ENCODE measurements at places on chromosomes 4 and X. TPM values are rescaled to one million over a fixed set of nuclear protein-coding genes. Genes with fewer than 3 reads are reported as not detected.
A peak's percentile ranks its signal among the peaks of the same experiment; 100 is the strongest.

DNA sequence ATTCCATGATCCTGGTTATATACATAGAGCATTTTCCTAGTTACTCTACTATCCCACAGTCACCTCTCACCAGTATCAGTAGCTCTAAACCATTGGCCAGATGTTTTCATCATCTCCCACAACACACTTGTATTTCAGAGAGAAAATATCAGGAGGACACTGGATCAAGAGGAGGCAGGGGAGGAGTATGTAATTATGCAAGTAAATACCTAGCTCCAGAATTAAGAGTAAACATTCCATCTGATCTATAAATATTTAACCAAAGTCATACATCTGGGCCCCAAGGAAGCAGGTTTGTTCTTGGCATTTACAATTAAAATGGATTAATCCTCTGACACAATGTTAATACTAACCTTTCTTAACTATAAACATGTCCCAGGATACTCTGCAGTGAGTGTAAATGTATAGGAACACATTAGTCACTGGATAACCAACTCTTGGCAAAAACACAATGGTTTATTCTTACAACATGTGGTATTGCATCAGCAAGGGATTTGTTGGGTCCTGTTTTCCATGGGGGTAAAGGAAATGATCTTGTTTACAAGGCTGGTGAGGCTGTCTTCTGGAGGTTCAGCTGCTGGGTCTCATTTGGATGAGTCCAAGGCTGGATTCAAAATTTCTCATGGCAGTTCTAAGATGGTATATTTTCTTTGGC lies 170.1 kb downstream of the ATG4A start:
- no peaks in the 10 kb centered on the region for H3K36me3 ChIP-seq
- H3K4me1 ChIP-seq, result no peaks in the 10 kb centered on the region
- H3K4me3 ChIP-seq, result no peak overlapping the region
- no peak for DNase-seq
- no peak overlapping the region for H3K27ac ChIP-seq

DNA sequence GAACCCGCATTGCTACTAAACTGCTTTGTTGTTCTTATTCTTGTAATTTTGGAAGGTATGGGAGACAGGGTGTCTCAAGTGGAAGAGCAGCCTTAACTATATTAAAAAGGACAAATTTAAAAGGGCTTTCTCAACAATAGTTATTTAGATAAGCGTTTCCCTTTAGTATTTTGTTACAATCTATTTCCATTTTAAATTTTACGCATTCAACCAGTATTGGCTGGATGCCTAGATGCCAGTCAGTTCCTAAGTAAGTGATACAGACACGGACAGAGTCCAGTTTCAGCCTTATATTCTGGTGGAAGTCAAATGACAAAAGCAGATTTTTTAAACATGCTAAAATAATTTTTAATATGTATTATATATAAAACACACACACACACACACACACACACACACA lies 28.3 kb downstream of the FAT1 start:
- H3K4me1 ChIP-seq, result peaks cover 17% of the 10 kb centered on the region
- no peak for DNase-seq
- no peaks in the 10 kb centered on the region for H3K36me3 ChIP-seq
- no peaks in the 10 kb centered on the region for H3K27me3 ChIP-seq

DNA sequence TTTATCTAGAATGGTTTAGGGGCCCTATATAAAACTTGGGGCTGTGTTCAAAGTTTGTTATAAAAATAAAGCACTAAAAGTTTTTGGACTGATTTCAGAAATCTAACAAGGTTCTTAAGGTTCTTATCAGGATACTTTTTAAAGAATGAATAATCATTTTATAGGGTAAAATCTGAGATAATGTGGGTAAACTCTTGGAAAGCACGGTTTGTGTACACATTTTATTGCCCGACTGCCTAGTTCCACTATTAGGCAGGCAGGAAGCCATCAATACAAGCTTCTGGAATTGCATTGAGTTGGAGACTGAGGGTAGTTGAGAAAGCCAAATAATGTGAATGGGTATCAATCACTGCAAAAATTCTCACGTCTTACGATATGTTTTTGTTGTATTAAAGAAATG lies 331.0 kb upstream of the PITX2 start:
- H3K4me1 ChIP-seq, result no peaks in the 10 kb centered on the region
- H3K4me3 ChIP-seq, result no peak overlapping the region
- H3K27ac ChIP-seq, result no peak overlapping the region
- H3K27me3 ChIP-seq, result no peaks in the 10 kb centered on the region
- DNase-seq, result no peak

GRCh38 chr4:77332696-77333270 lies 175.8 kb downstream of the CCNG2 start:
- no peak overlapping the region for H3K27ac ChIP-seq
- no peaks in the 10 kb centered on the region for H3K27me3 ChIP-seq
- no peaks in the 10 kb centered on the region for H3K36me3 ChIP-seq
- H3K4me1 ChIP-seq, result no peaks in the 10 kb centered on the region

GRCh38 chr4:47640911-47641310 lies 155.8 kb downstream of the ATP10D start:
- no peaks in the 10 kb centered on the region for H3K36me3 ChIP-seq
- H3K27ac ChIP-seq, result no peak overlapping the region
- no peaks in the 10 kb centered on the region for H3K4me1 ChIP-seq
- DNase-seq, result no peak
- no peak overlapping the region for H3K4me3 ChIP-seq

DNA sequence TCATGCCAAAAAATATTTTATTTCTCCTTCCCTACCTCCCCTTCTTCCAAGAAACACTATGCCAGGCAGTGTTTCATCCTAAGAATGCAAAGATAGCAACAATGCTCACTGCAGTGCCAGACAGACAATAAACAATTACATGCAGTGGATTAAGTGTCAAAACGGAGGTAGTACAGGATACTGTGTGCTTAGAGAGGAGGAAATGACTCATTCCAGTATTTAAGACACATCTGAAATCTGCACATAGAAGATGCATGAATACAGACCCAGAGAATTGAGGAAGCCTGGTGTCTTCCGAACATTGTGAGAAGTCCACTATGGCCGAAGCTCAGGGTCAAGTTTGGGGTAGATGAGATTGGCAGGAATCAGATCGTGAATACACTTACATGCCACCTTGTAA lies 326.4 kb downstream of the PPP3CA start:
- no peaks in the 10 kb centered on the region for H3K27me3 ChIP-seq
- no peak overlapping the region for H3K4me3 ChIP-seq
- DNase-seq, result no peak
- H3K4me1 ChIP-seq, result no peaks in the 10 kb centered on the region
- H3K36me3 ChIP-seq, result no peaks in the 10 kb centered on the region
- no peak overlapping the region for H3K27ac ChIP-seq

DNA sequence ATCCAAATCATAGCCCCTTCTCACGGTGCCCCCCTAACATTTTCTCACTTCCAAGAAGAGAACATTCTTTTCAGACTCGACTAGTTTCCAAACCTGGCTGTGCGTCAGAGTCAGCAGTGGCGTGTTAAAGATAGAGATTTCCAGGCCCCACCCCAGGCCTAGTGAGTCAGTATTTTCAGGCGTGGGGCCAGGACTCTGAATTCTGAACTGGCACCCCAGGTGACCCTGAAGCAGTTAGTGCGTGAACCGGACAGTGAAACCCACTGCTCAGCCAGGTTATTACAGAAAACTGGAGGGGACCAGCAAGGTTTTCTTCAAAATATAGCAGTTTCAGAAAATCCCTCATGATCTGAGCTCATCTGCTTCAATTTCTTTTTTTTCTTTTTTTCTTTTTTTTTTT lies 35.0 kb upstream of the BCOR start:
- no peak overlapping the region for H3K27ac ChIP-seq
- no peaks in the 10 kb centered on the region for H3K27me3 ChIP-seq
- no peaks in the 10 kb centered on the region for H3K4me1 ChIP-seq
- no peak for DNase-seq
- no peak overlapping the region for H3K4me3 ChIP-seq

GRCh38 chr4:181757910-181758660 lies 485.1 kb upstream of the TENM3 start:
- no peaks in the 10 kb centered on the region for H3K27me3 ChIP-seq
- H3K36me3 ChIP-seq, result no peaks in the 10 kb centered on the region
- DNase-seq, result no peak
- no peaks in the 10 kb centered on the region for H3K4me1 ChIP-seq
- no peak overlapping the region for H3K4me3 ChIP-seq

GRCh38 chrX:153625271-153626024 lies 21.6 kb upstream of the DUSP9 start:
- H3K36me3 ChIP-seq, result no peaks in the 10 kb centered on the region
- peak overlapping the region; percentile 35 for H3K4me3 ChIP-seq
- H3K27me3 ChIP-seq, result no peaks in the 10 kb centered on the region
- peaks cover 4% of the 10 kb centered on the region for H3K4me1 ChIP-seq
- peak overlapping the region; percentile 75 for H3K27ac ChIP-seq

DNA sequence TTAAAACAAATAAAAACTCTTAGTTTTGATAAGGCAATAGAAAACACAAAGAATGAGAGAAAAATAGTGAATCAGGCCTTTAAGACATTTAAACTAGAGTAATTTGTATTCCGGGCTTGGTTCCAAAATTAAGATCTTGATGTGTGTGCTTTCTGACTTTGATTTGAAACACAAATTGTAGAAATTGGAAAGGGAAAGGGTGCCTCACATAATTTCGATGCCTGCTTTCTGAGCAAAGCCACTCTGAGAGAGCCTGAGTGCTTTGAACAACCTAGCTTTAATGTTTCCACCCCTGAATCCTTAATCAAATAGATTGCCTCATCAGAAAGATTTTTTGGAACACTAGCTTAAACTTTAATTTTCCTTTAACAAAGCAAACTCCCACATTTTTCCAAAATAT lies 666.8 kb downstream of the PCDH18 start:
- peak; percentile 23 for DNase-seq
- no peak overlapping the region for H3K27ac ChIP-seq
- no peak overlapping the region for H3K4me3 ChIP-seq

DNA sequence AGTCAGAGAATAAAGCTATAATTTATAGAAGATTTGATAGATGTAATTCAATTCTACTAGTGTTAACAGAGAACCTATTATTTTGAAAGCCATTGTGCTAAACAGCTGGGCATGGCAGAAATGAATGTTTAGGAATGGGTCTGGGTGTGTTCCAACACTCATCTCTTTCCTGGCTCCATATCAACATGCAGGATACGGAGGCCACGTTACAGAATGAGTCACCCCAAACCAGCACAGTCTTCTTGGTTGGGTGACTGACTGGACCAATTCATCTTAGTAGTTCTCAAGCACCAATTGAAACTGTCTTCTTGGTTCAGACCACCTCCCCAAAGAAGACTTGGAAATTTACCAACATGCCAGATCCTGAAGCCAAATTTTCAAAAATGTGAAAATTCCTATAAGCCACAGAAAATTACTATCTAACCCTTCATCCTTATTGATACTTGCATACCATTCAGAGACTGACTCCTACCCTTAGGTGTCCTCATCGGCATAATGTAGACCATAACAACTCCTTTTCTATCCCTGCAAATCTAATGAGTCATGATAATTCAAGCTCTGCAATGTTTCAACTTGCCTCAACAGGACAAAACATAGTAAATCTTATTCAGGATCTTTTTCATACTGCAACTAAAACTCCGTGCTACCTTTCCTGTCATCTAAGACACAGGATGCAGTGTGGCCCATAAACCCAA lies 52.0 kb upstream of the ATOH1 start:
- no peak overlapping the region for H3K4me3 ChIP-seq
- DNase-seq, result no peak
- H3K27ac ChIP-seq, result no peak overlapping the region
- no peaks in the 10 kb centered on the region for H3K27me3 ChIP-seq
- no peaks in the 10 kb centered on the region for H3K36me3 ChIP-seq

- no peak overlapping the region for H3K4me3 ChIP-seq
- no peaks in the 10 kb centered on the region for H3K4me1 ChIP-seq
- peaks cover 5% of the 10 kb centered on the region for H3K27me3 ChIP-seq
Measured at GRCh38 chrX:132612821-132613564, 124.2 kb upstream of the MBNL3 start.

- H3K4me1 ChIP-seq, result no peaks in the 10 kb centered on the region
- H3K27ac ChIP-seq, result no peak overlapping the region
- no peak overlapping the region for H3K4me3 ChIP-seq
- DNase-seq, result no peak
Measured at GRCh38 chr4:113692809-113693411, 68.6 kb downstream of the CAMK2D start.

IL13RA2 gene
- total RNA-seq, result 0.31 TPM

TLL1 gene
- total RNA-seq, result 10.0 TPM

NAP1L2 gene
- 9.8 TPM for total RNA-seq

NWD2 gene
- total RNA-seq, result not detected

GALNTL6 gene
- total RNA-seq, result 0.60 TPM

XAGE2 gene
- total RNA-seq, result not detected
